ENCODE measurements at places on chromosomes 5 and 9.

GRCh38 chr9:110048403-110048975, 159.5 kb downstream of the C9orf152 start:
- DNase-seq = peak; percentile 14

- no peak for DNase-seq
Observed at GRCh38 chr5:8429778-8430758, 561.1 kb downstream of the MTRR start.

GRCh38 chr5:132477784-132478365, 12.7 kb downstream of the IRF1 start:
- no peak for DNase-seq

DNA sequence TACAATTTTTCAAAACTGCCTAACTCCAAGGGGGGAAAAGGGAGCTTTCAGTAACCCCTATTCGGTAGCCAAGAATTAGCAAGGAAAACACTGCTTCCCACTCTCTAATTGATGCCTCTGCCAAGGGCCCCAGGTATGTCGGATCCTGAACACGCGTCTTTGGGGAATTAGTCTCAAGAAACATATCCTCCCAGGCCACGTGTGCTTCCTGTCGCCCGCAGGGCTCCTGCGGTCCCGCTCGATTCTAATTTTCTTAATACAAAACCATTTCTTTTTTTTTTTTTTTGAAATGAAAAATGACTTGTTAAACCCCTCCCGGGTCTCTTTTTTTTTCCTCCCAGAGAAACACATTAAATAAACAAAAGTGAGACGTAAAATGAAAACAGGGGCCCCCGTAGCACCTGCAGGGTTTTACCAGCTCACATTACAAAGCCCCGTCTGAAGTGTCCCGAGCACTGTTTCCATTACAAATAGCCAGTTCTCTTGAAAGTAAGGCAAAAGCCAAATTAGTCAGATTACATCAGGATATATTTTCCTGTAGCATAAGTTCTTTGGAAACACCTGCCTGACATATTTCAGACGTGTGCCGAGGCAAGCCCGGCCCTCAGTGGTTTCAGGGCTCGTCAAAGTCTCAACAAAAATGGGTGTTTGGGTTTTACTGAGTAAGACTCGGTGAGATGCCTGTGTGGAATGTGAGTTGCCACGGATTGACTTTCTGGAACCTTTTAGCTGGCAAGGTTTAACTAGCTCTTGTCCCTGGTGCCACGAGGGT, 21.5 kb downstream of the SMIM23 start:
- DNase-seq = no peak

DNA sequence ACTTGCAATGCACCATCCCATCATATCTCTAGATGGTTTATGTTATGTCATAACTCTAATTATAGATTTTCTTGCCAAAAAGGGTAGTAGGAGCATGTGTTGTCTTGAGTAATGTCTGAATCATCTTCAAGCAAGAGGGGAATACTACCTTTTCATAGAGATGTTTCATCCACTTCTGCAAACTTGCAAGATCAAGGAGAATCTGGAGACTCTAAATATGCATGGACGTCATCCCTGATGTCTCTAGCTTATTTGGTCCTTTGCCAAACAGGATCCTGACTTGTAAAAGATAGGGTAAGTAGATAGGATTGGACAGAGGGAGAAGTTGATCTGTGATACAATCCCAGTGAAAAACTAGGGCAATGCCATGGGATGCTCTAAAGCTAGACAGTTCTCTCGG, 246.5 kb downstream of the DMRTA1 start:
- DNase-seq = no peak

GRCh38 chr5:89948977-89949376, 460.6 kb downstream of the CETN3 start:
- DNase-seq = no peak

- DNase-seq = no peak
Observed at GRCh38 chr9:122860319-122861142, 32.1 kb upstream of the PDCL start.

- DNase-seq = no peak
Observed at GRCh38 chr5:538801-539468, 14.7 kb upstream of the SLC9A3 start.

DNA sequence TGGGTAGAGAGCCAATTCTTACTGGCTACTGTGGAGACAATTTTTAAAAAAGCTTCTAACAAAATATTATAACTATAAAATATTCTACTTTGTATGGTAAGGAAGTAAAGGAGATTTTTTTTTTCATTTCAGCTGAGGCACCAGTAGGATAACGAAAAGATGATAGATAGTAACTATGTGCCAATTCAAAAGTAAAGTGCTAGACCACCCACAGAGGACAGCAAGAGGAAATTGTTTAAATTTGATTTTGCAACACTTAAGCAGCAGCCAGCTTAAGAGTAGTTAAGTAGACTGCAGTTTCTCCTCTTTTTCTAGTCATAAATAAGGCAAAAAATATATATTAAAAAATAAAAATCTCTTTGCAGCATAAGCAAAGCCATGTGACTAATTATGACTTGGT, 1539.3 kb upstream of the ACO1 start:
- DNase-seq = no peak

DNA sequence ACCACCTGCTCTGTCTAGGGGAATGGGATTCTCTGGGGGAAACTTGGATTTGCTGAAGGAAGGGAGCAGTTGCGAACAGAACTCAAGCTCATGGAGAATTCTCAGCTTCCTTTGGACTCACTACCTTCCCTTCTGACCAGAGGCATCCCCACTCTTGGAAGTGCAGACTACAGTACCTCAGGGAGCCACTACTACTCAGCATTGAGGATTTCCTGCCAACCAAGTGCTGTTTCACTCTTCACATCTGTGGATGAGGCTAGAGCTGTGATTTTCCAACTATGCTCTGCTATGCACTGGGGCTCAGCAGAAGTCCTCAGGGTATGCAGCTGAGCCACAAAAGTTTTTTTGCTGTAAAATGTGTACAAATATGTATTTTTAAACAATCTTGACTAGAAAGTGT, 43.9 kb downstream of the MACROH2A1 start:
- no peak for DNase-seq

DNA sequence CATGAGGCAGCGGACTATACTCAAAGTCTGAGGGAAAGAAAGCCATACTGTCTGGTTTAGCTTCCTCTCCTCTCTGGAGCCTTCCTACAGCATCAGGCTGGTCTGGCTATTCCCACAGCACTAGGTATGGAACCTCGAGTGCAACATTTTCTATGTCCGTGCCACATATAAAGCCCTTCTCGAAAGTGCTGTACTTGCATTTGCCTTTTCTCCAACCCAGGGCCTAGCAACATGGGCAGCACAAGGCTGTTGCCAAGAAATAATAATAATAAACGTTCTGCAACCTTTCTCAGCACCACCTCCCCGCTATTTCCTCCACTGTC, 804 bp downstream of the MED10 start:
- no peak for DNase-seq

GRCh38 chr5:131378721-131379541, 115.1 kb downstream of the CDC42SE2 start:
- DNase-seq = no peak

- DNase-seq = no peak
Observed at GRCh38 chr5:148561801-148562311, 92.5 kb downstream of the HTR4 start.

- DNase-seq = no peak
Observed at GRCh38 chr9:121185178-121185745, 16.4 kb downstream of the RAB14 start.

- DNase-seq = no peak
Observed at GRCh38 chr5:1279443-1280151, 15.3 kb downstream of the TERT start.

- no peak for DNase-seq
Observed at GRCh38 chr5:14483504-14484157, 98.0 kb upstream of the OTULINL start.

GRCh38 chr5:178207917-178208280, 3.6 kb downstream of the HNRNPAB start:
- DNase-seq = no peak

DNA sequence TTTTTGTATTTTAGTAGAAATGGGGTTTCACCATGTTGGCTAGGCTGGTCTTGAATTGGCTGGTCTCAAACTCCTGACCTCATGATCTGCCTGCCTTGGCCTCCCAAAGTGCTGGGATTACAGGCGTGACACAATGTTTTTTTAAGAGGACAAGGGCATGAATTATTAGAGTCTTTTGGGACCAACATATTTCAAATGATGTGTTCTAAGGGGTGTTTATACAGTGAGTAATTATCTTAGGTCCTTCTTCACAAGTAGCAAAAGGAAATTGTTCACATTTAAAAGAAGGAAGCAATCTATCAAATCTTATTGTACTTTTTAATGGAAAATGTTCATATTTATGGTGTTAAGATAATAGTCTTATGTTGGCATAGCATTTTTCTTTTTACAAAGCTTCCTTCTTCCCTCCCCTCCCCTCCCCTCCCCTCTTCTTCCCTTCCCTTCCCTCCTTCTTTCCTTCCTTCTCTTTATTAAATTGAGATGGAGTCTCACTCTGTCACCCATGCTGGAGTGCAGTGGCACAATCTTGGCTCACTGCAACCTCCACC, 6.7 kb downstream of the GNG10 start:
- DNase-seq = no peak

DNA sequence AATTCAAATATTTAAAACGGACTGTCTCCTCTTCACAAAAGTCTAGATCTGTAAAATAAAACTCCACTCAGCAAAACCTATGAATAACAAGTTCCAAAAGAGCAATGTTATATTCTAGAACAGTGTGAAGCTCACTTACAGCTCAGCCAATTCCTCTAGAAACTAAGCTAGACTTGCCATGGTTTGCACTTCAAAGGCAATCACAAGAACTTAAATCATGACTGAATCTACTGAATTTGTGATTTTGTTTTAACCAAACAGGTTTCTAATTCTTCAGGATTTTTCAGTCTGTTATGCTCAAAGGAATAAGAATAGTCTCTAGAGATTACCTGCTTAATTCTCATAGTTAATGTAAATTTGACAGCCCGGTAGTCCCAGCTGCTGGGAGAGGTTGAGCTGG, 1.4 kb upstream of the PKD2L2 start:
- no peak for DNase-seq

DNA sequence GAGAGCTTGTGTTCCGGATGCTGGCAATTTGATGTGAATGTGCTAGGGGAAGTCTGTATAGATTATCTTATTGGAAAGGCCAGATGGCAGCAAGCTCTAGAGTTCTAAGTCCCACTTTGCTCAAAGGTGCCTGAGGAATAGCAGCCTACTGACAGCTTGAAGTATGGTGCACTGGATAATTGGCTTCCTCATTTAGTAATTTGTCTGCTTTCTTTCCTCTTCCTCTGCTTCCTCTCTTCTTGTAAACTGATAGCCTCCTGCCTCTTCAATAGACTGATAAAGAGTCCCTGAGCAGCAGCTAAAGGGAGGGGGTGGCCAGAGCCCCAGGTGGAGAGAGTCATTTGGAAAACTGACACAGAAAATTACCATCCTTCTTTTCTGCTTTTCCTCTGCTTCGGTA, 177.3 kb downstream of the FGF1 start:
- no peak for DNase-seq

DNA sequence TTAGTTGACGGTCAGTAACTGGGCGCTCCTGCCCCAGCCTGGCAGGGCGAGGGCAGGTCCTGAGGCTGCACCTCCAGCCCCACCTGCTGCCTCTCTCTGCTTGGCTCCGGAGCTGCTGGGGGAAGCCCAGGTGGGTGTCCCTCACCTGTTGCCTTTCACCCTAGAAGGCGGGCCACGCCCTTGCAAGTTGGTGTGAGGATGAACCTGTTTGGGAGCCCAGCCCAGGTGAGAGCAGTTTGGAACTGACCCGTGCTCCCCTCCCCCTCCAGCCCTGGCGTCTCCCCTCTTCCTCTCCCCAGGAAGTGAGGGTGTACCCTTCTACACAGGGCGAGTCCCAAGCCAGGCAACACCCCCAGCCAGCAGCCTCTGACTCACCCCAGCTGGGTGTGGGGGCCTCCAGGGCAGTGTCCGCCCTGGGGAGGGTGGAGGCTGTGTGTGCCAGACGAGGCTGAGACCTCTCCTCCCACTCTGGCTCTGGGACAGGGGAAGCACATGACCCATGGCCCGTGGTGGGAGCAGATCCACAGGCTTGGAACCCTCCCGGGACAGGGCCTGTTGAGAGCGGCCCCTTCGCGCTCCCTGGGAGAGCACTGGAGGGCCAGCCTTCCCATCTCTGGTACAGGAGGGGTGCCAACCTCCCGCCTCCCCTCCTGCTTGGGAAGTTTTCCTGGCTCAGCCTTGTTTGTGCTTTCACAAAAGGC, 10.4 kb downstream of the LRRC8A start:
- no peak for DNase-seq

GRCh38 chr5:670396-671270, 22.5 kb downstream of the TPPP start:
- DNase-seq = no peak
